ENCODE measurements at places on chromosomes 5 and 9.

DNA sequence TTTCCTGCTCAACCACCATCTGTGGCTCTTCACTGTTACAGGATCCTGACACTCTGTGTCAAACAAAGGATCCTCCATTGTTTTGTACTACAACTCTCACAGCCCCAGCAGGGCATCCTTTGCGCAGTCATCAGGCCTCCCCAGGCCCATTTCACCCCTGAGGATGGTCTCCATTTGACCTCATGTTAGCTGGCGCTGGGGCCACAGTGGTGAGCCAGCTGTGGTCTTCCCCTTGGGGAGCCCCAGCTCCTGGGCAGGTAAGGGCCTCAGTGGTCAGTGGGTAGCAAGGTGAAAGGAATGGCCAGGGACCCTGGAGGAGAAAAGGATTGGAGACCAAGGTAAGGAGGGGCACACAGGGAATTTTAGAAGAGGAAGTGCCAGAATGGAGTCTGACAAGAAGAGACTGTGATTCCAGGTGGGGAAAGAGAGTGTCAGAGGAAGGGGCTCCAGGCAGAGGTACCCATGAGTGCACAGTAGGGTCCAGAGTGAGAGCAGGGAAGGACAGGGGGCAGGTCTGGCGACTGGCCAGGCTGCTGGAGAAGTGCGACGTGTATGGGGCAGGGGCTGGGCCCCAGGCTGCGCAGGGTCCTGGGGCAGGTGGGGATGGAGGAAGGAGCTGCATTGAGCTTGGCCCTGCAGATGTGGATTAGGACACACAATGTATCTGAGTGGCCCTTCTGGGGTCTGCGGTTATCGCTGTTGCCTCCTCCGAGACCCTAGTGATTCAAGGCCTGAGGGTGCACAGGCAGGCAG is 109.9 kb downstream of the PHF2 start:
- DNase-seq = no peak

DNA sequence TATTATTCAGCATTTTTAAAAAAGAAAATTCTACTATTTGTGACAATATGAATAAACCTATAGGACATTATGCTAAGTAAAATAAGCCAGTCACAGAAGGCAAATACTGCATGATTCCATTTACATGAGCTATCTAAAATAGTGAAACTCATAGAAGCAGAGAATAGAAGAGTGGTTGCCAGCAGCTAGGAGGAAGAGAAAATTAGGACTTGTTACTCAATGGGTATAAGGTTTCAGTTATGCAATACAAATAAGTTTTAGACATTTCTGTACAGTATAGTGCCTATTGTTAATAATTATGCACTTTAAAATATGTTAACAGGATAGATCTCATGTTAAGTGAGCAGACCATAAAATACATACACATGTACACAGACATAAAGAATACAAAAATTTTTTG is 73.8 kb upstream of the SPINK5 start:
- no peak for DNase-seq

- no peak for DNase-seq
Observed at GRCh38 chr5:134749415-134749814, 9.2 kb upstream of the DDX46 start.

GRCh38 chr9:122394265-122395125 is 23.7 kb downstream of the PTGS1 start:
- DNase-seq = no peak

GRCh38 chr9:101126556-101126955 is 98.0 kb downstream of the PLPPR1 start:
- DNase-seq = no peak

GRCh38 chr5:27590503-27590902 is 552.1 kb upstream of the CDH9 start:
- DNase-seq = no peak

- no peak for DNase-seq
Observed at GRCh38 chr9:136385015-136385414, 11.5 kb upstream of the CARD9 start.

GRCh38 chr9:20135119-20135697 is 346.4 kb upstream of the SLC24A2 start:
- DNase-seq = no peak

DNA sequence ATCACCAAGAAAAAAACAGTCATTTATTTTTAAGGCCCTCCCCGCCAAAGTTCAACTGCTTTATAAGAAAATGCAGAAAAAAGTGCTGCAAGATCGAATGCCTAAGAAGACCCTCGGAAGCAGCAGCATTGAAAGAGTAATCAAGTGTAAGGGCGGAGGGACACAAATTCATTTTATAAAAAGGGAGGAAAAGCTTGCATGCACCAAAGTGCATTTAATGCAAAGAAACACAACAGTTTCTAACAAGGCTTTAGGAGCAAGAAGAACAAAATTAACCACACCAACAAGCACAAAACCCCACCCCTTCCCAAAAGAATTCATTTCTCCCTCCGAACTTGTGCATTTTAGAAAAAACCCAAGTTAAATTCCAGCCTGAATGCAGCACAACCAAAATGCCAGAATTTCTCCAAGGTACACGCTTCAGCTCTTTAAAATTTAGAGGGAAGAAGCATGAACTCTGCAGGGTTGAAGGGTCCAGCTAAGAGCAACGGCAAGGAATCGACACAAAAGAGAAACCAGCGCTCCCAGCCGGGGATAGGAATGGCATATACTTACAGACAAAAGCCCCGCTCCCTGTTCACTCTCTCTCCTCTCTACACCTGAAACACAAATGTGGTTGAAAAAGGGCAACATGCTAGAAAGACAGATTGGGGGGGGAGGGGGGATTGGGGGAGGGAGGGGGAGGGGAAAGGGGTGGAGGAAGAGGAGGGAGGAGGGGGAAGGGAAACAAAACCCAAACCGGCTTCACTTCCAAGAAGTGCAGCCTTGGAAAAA is at the start of gene NREP:
NREP (minus strand) TSS at position 614 of the 774 bp plus-strand sequence. CDS start 1,422 bp downstream, outside the sequence.
- DNase-seq = no peak

GRCh38 chr9:105062222-105062855 is 134.4 kb upstream of the ABCA1 start:
- no peak for DNase-seq

Data from stimulated activated CD8-positive, alpha-beta memory T cell treated with anti-CD3 and anti-CD28 coated beads, Interleukin-12 subunit alpha, Interleukin-12 subunit beta, amount 100 ng/mL, for 1 hour (primary cell).